HuH-7 (cell line): ENCODE measurements at places on chromosomes 2 and 18.

DNA sequence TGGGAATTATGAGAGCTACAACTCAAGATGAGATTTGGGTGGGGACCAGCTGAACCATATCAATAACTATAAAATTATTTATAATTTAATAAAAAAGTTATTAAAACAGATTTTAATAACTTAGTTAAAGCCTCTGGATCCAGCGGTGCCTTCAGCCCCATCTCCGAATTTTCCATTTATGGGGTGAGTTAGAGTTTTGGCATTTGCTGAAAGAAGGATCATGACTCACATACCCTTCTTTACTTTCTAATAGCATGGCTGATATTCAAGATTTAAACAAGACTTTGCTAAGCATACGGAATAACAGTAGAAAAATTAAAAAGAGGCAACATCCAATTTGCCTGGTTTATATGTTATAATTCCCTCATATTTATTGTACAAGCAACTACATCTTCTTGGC is 94.5 kb downstream of the RDH14 start:
- no peak for DNase-seq

GRCh38 chr2:11787991-11788390 is 41.6 kb downstream of the LPIN1 start:
- DNase-seq = no peak

DNA sequence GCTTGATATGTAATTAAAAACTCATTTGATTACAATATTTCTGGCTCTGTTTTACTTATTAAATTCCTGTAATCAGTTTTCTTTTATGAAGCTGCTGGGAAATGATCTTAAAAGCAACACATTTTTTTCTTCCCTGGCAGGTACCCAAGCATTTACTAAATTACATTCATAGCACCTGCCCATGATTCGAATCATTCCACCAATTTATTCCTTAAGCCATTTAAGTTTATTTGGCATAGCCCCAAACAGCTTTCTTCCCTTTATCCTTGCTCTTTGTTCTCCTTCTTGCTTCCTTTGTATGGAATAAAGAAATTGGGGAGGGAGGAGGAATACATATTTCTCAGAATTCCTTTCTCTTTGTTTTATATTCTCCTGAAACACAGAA is 241.3 kb downstream of the AGPS start:
- no peak for DNase-seq

- peak; percentile 44 for DNase-seq
Measured at GRCh38 chr18:57833441-57834101, 30.5 kb upstream of the ATP8B1 start.

DNA sequence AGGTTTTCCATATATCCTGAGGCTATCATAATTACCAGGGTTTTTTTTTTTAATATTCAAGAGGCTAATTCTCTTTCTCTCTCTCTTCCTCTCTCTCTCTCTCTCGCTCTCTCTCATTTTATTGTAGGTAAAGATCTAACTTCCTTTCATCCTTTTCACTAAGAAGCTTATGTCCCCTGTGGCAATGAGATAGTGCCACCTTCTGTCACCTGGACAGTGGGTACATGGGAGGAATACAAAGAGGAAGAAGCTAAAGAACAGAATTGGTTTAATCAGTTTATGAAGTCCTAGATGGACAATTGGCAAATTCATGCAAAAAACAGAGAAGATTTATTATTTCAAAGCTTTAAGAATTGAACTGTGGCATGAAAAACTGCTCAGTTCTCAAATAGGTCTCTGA is 1582.3 kb upstream of the TMEFF2 start:
- no peak for DNase-seq

DNA sequence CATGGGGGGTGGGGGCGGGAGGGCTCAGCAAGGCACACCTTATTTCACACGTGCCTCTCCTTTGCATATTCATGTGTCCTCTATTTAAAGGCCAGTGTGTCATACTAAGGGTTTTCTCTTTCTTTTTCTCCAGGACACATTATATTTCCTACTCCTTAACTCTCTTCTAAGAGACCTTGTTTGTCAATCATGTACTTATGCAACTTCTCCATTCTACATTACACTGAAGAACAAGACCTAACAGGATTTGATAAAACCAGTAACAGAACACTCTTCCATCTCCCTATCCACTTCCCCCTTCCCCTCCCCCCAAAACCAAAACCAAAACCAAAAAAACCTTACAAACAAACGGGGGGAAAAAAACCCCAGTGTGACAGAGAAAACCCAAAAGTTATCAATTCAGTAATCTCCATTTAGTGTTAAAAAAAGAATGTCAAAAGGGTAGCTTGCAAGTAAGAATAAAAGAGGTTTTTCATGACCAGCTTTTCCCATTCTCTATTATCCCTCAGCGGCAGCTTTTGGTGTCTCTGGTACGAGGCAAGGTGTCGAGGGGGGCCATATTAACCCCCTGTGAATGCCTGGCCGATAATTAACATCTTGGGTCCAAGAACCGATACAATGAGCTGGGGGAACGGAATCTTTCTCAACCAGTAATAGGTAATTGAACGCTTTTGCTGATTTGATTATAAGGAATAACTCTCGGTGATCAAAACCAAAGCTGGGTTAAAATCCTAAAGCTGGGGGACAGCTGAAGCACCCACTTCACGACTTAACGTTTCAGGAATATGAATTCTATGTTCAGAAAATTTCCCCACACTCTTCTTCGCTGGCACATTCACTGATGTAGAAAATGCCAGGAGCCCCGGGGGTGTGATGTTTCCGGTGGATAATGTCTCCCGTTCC is 191.0 kb upstream of the TCF4 start:
- DNase-seq = no peak

DNA sequence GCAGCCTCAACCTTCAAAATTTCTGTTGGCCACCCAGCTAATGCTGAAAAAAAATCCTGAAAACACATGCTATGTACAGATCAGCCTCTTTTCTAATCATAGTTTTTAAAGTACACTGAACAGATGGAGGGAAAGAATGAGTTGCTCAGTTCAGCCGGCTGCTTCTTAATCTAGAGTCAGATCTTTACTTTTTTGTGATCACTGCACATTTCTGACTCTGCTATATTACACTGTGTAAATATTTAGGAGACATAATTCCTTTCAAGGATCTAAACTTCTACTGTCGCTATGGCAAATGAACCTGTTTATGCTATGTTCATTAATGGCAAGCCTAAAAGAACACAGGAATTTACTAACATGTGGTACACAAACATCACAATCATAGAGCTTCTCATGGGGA is 114.2 kb downstream of the SRBD1 start:
- DNase-seq = no peak

DNA sequence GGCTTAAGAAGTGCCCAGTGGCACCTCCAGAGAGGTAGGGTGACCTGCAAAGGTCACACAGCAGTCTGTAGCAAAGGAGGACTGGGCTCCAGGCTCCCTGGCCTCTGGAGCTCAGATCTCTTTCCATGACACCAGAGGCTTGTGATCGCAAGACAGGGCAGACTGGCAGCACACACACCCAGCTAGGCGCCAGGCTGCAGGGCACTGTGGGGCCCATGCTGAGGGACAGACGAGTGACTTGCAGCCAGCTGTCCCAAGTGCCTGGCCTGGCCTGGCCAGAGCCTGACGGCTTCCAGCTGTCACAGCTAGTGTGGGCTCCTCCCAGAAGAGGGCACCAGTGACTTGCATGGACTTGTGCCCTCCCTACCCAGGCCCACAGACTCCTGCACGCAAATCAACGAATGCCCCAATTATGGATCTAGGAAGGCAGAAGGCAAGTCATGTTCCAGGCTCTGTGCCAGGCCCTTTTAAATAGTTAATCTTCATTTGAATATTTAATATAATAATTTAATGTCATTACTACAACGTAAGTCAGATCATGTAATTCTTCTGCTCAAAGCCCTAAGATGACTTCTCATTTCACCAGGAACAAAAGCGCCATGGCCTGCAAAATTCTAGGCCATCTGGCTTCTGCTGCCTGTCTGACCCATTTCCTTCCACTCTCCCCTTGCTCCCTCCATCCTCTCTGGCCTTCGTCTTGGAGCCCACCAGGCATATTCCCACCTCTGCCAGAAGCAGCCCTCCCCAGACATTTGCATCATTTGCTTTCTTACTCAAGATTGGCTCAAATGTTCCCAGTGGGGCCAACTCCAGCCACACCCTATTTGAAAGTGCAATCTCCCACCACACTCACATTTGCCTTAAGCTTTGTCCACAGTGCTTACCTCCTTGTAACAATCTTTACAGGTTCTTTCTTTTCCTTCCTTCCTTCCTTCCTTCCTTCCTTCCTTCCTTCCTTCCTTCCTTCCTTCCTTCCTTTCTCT is 3.7 kb upstream of the SPEG start:
- peak; percentile 66 for DNase-seq

- DNase-seq = no peak
Measured at GRCh38 chr2:4258563-4258962, 555.2 kb downstream of the DCDC2C start.

GRCh38 chr2:62215306-62216064 is 19.6 kb downstream of the B3GNT2 start:
- no peak for DNase-seq

GRCh38 chr2:158716121-158716791 is 78.9 kb upstream of the DAPL1 start:
- DNase-seq = no peak

DNA sequence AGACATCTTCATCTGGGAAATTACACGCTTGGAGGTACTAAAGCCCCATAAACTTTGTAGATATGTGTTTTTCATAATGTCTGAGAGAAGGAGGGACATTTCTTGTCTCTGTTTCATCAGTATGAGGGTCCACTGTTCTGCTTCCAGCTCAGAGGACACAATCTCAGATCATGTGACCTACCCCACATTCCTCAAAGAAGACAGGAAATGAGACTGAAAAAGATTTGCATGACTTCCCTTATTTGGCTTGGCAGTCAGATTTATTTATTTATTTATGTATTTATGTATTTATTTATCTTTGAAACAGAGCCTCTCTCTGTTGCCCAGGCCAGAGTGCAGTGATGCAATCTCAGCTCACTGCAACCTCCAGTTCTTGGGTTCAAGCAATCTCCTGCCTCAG is 463.7 kb upstream of the RGPD4 start:
- DNase-seq = no peak

- DNase-seq = no peak
Measured at GRCh38 chr2:28687640-28688385, 63.8 kb upstream of the PPP1CB start.

DNA sequence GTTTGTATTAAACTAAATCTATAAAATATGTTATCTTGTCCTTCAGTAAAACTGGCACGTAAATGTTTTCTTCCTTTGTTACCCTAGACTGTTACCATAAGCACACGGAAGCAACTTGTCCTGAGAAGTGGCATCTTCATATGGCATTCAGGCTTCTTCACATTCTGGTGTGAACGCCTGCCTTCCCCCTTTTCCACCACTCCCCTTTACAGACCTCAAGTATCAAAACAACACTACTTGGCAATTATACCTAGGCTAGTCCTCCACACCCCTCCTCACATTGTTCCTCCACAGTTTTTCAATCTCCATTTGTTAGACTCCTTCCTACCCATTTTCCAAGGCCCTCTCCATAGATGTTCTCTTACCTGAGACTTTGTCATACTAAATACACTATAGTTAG is 2.9 kb downstream of the MEX3C start:
- DNase-seq = no peak

DNA sequence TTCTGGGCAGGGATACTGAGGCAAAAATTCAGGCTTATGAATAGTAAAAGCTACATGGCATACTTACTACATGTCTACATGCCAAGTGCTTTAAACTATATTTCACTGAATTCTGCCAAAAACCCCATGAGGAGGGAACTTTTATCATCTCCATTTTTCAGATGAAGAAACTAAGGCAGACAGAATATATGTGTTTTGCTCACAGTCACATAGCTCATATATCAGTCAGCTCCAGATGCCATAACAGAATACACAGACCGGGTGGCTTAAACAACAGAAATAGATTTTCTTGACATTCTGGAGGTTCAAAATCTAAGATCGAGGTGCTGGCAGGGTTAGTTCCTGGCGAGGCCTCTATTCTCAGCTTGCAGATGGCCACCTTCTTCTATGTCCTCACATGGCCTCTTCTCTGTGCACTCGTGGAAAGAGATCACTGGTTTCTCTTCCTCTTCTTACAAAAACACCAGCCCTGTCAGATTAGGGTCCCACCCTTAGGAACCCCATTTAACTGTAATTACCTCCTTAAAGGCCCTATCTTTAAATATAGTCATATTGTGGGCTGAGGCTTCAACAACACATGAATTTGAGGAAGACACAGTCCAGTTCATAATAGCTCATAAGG is 27.1 kb upstream of the CREB1 start:
- no peak for DNase-seq

GRCh38 chr18:25056429-25056828 is 295.5 kb downstream of the ZNF521 start:
- no peak for DNase-seq

DNA sequence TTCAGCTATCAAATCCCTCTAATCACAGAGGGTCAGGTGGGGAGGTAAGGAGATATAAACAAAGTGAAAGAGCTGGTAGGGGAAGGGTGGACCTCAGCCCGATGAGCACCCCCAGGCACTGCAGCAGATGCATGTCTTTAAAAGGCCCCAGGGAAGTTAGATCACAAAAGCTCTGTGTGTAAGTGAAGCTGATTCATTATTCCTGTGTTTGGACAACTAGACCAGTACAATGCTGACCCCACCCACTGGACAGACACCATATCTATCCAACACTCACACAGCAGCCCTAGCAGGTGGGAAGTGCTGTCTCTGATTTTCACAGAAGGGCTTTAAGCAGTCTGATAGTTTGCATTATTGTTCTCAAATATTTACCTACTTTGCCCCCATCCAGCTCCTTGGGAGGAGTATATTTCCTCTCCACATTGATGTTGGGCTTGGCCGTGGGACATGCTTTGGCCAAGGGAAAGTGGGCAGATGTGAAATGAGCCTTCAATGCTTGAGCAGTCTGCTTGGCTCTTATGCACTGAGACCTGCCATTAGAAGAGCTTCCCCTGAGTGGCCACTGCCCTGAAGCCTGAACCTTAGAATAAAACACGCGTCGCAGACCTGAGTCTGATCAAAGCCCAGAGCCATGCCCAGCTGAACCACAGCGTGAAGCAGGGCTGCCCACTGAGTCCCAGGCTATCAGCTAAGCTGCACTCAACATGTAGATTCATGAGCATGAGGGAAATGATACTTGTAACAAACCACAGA is 111.4 kb downstream of the COPS8 start:
- no peak for DNase-seq

GRCh38 chr2:194319222-194319992 is 1337.6 kb upstream of the SLC39A10 start:
- DNase-seq = peak; percentile 14

DNA sequence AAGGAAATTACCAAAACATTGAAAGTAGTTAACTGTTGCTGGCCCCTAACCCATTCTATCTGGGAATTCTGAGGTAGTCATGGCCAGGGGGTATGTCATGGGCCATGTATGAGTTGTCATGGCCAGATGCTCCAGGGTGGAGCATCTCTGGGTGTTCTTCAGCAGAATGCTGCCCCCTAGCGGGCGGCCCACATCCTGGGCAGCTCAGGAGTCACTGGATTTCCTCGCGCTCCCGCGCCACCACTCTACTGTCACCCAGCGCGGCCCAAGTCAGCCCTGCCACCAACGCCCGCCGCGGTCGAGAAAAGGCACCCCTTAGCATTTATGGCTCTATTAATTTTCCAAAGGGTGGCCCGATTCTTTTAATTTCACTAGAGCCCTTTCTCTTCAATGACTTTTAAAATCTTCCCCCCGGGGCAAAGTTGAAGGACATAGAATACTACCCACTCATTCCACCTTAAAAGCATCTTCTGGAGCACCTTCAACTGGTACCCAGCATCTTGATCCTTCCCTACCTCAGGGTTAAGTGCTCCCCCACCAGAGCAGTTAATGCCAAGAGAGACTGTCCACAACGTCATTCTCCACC is 41.6 kb downstream of the PKDCC start:
- peak; percentile 69 for DNase-seq

GRCh38 chr18:45100321-45101105 is 419.8 kb downstream of the SETBP1 start:
- DNase-seq = no peak

GRCh38 chr2:27856386-27856785 is 33.8 kb downstream of the RBKS start:
- no peak for DNase-seq
